H9 (cell line): ENCODE measurements at places on chromosomes 16 and 17.

- DNase-seq: no peak
Measured at GRCh38 chr17:80701730-80702129, 157.1 kb downstream of the RPTOR start.

- DNase-seq: no peak
Measured at GRCh38 chr17:74859459-74860228, at the start of gene GRIN2C. Gene GRIN2C, minus strand, starts transcription at chr17:74859885. Its CDS starts 4,793 bp downstream, at chr17:74855092.

DNA sequence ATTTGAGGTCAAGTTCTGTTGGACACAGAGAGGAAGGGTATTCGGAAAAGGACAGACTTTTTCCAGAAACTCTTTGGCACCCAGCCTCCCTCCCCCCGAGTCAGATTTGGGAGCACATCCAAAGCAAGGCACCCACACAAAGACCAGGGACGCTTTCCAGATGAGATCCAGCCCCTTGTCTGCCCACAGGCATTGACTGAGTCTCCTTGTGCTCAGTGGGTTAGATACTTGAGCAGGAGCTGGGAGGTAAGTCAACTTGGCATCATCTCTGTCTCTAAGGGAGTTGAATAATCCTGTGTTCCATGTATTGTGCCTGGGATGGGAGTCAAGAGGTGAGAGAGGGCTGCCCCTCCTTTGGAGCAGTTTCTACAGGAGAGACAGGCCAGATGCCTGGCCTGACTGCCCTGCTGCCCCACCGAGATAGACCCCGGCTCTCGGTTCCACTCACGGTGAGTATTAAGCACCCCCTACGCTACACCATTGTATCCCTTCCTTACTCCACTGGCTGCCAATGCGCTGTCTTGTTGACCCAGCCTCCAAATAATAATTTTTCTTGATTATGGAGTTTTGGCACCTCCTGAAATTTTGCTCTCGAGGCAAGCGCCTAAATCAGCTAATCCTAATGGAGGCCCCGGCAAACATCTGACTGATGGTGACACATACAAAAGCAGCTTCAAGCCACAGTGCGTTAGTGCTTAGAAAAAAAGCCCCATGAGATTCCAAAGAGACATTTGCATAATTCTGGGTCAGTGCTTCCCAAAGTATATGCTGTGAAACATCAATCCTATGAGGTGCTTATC, 29.6 kb upstream of the MAP3K14 start:
- DNase-seq: peak; percentile 24

GRCh38 chr16:26546573-26546972, 520.2 kb upstream of the C16orf82 start:
- no peak for DNase-seq

GRCh38 chr17:50660887-50661345, 26.2 kb downstream of the ABCC3 start:
- no peak for DNase-seq

DNA sequence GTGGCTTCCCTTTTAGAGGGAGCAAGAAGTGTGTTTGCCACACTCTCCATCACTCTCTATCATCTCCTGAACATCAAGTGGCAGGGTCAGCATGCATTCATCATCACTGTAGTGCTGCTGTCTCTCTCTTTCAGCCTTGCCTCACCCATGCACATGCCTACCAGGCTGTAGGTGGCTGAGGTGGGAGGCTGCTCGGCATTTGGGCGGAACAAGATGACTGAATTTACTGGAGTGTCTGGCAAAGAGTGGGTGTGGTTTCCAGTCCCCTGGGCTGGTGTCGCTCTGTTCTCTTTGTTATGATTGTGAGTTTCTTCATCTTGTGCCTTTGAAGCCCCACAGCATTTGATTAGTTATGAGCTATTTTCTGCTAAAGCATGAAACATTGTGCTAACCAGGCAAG, 541.9 kb upstream of the EEF2KMT start:
- DNase-seq: no peak

GRCh38 chr17:80422981-80423380, 8.0 kb downstream of the ENDOV start:
- no peak for DNase-seq

GRCh38 chr16:12941896-12942295, 40.5 kb downstream of the SHISA9 start:
- no peak for DNase-seq

DNA sequence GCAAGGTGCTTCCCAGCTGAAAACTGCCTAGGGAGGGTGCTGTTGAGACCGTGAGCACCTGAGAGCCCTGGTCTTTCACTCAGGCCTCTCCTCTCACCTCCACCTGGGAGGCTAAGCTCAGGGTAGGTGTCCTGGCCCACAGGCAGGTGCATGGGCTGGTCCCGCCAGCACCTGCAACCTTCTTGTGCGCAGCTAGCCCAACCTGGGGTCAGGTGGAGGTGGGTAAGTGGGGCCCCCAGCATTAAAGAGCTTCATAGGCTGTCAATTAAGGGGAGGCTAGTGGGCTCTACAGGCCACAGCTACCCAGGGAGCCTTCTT, 8.7 kb downstream of the ADCY7 start:
- no peak for DNase-seq

DNA sequence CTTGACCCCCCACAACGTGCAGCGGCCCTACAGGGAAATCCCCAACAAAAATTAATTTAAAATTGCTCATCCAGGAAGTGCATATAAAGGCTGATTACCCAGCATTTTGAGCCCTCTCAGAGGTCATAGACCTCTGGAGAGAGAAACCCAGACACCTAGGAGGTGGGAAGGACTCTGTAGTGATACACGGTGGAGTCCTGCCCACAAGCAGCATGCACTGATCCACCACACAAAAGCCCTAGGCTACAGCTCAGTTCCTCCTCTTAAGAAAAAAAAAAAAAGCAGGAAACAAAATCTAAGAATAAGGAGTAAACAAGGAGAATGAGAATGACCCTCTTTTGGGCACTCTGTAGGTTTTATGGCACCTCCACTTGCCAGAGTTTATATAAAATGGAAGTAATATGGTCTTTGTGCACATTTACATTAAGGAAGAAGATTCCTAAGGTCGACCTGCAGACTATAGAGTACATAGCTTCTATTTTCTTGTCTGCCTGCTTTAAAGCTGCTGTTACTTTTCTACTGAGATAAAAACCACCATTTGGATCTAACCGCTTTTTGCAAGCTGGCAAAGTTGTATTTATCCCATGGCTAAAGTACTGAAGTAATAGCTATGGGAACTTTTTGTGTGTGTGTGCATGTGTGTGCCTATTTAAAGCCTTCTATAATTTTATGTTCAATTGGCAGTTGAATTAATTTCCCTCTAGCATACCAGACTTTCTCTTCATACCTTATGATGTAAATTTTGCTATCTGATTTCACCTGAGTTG, 46.9 kb downstream of the ACSM1 start:
- no peak for DNase-seq

GRCh38 chr16:81841722-81842121, 62.6 kb downstream of the PLCG2 start:
- DNase-seq: no peak

DNA sequence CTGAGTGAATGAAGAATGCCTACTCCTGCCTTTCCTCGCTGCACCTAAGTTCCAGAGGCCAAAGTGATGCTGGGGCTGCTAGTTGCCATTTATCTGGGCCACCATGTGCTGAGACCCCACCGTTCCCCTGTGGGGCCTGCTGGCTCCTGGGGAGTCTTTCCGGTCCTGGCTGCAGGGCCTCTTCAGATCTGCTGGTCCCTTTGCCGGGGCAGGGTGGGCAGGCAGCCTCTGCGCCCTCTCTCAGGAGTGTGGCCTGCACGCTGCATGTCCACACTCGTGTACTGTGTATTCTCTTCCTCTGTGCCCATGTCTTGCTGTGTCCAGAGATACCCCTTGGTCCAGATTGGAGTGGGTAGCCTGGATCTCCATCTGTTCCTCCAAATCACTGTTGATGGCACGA, 151.8 kb upstream of the MED13 start:
- no peak for DNase-seq
